ENCODE measurements at places on chromosomes 3 and 15.

GRCh38 chr15:55709458-55709857 is 33.5 kb downstream of the PRTG start:
- DNase-seq = no peak

DNA sequence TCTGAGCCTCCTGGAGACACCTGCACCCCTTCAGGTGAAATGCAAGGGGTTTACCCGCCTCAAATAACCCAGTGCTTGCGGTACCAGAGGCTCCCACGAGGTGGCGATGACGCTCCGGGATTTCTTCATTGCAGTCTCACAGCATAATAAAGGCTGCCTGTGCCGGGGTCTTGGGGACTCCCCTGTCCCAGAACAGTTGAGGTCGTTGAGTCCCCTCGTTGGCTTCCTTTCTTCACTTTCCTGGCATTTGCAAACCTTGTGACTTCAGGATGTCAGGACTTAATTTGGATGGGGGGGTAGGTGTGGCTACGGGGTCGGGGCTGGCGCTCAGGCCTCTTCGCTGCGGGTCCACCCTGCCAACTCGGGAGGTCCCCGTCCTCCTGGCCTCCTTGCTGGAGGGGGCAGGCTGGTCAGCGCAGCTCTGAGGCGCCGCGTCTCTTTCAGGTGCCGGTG is 1.3 kb downstream of the GNAT1 start:
- DNase-seq = peak; percentile 88

DNA sequence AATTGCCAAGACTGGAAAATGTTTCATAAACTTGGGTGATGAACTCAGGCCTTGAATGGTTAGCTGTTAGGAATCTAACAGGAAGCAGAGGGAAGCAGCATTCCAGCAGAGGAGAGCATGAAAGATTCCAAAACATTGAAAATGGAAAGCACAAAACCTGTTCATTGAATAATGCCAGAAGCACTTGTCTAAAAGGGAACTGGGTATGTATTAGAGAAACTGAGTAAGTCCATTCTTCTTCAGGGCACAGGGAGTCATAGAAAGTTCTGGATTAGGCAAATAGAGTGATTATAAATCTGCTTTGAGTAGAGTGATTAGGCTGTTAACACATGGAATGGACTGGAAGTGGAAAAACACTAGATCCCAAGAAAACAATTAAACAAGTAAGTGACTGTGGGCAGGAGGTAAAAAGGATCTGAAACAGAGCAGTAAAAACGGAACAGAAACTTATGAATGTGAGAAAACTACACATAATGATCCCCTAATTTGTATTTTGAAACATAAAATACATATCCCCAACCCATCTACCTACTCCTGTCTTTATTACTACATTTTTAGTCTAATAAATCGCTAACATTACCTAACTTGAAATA is 343.4 kb downstream of the TBC1D5 start:
- DNase-seq = no peak

- DNase-seq = no peak
Measured at GRCh38 chr3:184911570-184911969, 99.6 kb downstream of the VPS8 start.
